ENCODE measurements at places on chromosomes 5 and 9. TPM values are rescaled to one million over a fixed set of nuclear protein-coding genes. Genes with fewer than 3 reads are reported as not detected.

The CDHR2 gene
- under 0.01 TPM for total RNA-seq

The ADAMTS19 gene
- 2.2 TPM for total RNA-seq

The SGCD gene
- 3.0 TPM for total RNA-seq

The CDC20B gene
- total RNA-seq: 0.25 TPM

The FAM153A gene
- total RNA-seq: 3.7 TPM

The DEPDC1B gene
- 9.3 TPM for total RNA-seq

The AIF1L gene
- 14.0 TPM for total RNA-seq
